HEK293T (cell line): ENCODE measurements at places on chromosomes 5 and 9.

- DNase-seq, result no peak
Measured at GRCh38 chr5:158638396-158638795, 461.3 kb downstream of the EBF1 start.

- no peak for DNase-seq
Measured at GRCh38 chr5:90037646-90038045, 371.9 kb downstream of the CETN3 start.

- no peak for DNase-seq
Measured at GRCh38 chr5:15521381-15522186, 21.6 kb downstream of the FBXL7 start.

DNA sequence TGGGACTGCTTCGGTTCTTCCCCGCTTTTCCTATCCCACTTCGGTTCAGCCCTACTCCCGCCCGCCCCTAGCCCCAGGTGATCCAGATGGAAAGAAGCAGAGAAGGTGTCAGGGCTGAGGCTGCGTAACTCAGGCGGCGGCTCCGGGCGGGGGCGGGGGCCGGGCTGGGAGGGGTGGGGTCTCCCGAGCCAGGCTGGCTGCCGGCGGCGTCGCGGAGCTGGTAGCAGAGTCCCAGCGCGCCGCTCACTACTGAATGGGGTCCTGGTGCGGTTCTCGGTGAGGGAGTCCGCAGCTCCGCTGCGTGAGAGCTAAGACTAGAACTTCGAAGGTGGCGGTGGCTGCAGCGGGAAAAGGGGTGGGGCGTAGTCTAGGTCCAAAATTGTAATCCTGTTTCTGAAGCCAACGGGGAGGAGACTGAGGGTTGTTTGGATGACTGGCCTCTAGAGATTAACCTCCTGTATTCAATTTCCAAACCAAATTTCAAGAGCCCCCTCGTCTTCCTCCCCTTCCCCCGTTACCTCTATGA lies 1.4 kb downstream of the PRR16 start:
- DNase-seq, result peak; percentile 40

DNA sequence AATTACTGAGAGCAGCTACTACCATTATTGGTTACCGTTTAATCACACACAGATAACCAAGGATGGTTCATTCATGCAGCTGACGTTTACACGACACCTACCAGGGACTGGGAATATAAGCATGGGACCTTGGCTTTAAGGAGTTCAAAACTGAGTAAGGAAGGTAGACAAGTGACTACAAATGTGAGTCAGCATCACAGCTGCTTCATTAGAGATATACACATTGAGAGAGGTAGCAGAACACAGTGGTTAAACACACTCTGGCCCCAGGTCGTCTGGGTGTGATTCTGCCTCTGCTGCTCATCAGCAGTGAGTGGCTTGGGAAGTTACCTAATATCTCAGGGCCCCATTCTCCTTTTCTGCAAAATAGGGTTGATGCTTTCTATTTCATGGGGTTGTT lies 268.6 kb downstream of the NR3C1 start:
- DNase-seq, result no peak

DNA sequence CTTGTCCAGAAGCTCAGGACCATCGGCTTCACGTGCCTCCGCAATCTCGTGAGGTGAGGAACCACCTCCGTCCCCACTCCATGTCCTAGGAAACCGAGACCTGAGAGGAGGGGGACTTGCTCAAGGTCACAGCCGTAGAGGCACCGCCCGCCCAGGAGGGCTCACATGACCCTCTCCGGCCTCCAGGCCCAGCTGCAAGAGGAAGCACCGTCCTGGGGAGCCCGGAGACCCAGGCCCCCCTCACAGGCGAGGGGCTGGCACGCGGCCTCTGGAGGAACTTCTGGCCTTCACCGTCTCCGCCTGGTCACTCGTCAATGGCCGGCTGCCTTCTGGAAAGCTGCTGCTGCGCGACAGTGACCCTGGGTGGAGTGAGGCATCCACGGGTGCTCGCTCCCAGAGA lies 24.2 kb downstream of the FAM78A start:
- DNase-seq, result no peak

DNA sequence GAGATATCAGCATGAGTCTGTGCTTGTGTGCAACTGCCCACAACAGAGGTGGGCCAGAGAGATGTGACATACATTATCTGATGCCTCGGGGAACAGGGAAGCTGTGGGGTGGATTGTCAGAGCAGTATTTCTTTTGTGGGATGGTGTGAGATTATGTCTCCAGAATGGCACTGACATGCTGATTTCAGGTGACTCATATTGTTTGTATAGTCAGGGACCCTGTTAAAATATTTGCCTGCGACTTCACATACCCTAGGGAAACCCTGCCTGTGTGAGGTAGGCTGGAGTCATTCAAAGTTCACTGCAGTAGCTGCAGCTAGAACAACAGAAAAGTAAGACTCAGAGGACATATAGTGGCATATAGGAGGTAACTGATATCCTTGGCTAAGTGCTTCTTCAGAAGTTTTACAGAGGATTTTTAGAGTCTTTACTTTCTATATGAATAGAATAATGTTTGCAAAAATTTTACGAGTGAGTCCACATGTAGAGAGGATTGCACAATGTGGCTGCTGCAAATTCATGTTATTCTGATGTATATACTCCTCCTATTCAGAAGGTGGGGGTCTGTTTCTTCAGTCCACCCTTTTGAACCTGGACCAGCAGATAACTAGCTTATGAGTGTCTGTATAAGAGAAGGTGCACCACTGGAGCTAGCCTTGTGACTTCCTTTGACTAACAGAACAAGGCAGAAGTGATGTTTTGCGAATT lies 89.3 kb downstream of the MACIR start:
- no peak for DNase-seq

DNA sequence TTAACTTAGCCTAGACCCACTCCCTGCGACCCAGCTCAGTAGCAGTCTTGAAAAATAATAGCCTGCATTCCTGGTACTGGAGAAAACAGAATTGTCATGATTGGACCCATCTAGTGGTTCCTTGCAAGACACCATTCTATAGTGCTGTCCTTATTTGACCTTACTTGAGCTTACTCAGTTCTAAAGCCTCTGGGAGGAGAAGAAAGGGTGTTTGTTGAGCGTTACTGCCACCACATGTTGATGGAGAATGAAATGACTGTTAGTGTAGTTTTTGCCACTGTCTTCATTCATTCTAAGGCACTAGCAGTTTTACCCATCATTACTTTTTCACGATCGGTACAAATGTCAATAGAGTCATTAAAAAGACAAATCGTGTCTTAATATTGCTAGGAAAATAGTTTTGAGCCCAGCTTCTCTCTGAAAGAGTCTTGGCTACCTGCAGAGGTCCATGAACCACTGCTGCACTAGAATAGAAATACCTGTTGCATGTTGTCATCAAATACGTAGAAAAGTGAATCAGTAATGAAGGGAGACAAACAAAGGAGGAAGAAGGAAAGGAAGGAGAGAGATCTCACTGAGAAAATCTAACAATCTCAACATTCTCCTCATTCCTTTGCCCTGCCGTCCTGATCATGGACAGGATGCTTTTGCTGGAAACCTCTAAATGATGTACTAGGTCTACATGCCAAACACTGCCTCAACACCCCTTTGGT lies 96.0 kb downstream of the LIX1 start:
- no peak for DNase-seq

- no peak for DNase-seq
Measured at GRCh38 chr5:120093178-120093577, 370.9 kb upstream of the PRR16 start.

DNA sequence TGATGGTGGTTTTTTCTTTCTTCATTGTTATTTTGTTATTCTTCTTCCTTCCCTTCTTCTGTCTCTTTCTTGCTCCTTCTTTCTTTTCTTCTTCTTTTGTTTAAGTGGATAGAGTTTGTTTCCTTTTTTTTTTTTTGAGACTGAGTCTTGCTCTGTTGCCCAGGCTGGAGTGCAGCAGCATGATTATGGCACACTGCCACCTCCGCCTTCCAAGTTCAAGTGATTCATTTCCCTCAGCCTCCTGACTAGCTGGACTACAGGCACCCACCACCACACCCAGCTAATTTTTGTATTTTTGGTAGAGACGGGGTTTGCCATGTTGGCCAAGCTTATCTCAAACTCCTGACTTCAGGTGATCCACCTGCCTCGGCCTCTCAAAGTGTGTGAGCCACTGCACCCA lies 40.3 kb downstream of the JAK2 start:
- DNase-seq, result no peak

DNA sequence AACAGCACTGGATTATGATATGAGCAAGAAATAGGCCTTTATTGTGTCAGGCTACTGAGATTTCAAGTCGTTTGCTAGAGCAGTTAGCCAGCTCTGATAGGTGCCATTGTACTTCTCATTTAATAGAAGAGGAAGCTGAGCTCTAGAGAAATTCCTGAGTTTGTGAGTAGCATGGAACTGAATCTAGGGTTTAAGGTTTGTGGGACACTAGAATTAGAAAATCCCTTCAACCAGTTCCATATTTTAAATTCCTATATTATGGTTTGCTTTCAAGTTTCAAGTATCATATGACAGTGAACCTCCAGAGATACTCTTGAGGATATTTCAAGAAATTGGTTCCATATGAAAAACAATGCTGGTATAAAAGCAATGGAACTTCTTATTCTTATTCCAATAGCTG lies 87.6 kb downstream of the ANKRD55 start:
- no peak for DNase-seq

DNA sequence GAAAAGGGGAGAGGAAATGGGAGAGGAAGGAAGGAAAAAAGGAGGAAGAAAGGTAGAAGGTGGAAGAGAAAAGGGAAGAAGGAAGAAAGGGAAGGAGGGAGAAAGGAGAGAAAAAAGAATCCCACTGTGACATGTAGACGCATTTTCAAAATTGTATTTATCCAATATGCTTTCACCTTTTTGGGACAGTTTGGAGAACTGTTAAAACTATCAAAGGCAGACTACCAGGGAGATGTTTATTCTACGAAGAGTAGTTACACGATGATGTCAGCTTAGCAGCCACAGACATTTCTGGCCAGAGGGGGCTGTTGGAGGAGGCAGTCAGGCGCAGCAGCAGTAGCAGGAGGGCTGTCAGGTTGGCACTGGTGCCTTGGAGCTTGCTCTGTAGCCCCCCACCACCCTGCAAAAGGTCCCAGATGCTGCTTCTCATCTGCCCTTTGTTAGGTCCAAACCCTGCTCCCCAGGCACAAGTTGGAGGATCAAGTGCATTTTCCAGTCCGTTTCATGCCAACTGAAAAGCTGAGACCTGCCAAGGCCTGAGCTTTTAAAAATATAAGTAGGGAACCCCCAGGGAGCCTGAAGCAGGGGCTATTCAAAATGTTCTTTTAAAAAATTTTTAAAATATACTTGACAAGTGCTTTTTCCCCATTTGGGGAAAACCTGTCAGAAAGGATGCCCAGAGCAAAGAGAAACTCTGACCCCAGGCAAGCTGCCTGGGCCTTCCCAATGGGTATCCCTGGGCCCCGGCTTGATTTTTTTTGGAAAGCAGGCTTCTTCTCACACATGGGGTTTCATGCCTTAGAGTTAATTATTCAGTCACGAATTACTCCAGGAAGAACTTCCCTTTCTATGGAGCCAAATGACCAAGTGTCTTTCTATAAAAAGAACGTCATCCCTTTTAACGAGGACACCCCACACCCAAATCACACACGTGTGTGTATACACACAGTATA lies 203.3 kb downstream of the SLIT3 start:
- no peak for DNase-seq

- DNase-seq, result no peak
Measured at GRCh38 chr5:6584101-6584645, 48.7 kb downstream of the NSUN2 start.

DNA sequence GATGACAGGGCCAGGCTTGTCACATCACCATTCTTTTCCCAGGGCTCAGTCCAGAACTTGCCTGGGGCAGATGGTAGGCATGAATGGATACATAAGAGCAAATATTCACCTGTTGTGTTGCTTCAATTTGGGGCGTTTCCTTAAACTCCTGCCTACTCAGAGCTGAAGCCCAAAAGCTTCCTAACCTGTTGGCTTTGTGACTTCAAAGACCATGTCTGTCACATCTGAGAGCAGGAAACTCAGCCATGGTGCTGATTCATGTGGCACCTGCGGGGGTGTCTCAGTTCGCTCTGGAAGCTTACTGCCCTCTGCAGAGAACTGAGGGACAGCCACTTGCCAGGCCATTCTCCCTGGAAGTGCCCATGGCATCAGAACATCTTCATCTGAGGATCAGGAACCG lies 246.6 kb downstream of the HSPA4 start:
- DNase-seq, result no peak

GRCh38 chr9:128553728-128554127 lies 1.3 kb downstream of the SPTAN1 start:
- no peak for DNase-seq

DNA sequence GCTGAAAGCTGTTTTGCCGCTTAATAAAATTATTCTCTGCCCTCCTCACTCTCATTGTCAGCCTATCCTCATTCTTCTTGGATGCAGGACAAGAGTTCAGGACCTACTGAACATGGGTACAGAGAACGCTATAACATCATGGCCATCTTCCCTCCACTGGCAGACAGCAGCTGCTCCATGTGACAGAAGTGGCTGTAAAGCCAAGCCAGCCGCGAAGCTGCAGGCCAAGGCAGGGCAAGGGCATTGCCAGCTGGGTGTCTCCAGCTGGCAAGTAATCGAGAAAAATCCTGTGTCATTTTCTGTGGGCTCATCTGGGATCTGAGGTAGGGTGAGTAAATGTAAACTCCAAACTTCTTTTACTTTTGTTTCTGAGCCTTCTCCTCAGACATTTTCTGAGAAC lies 84.8 kb downstream of the SLC25A46 start:
- DNase-seq, result no peak

DNA sequence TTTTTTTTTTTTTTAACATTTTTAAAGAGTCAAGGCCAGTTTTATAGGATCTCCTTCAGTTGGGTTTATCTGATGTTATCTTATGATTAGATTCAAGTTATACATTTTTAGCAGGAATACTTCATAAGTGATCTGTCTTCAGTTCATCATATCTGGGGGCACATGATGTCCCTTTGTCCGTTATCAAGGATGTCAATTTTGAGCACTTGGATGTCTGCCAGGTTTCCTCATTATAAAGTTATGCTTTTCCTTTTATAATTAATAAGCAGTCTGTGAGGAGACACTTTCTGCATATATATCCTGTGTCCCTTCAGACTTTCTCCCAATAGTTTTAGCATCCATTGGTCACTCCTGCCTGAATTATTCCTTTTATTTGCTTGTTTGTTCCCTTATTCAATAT lies 11.8 kb downstream of the HDHD3 start:
- DNase-seq, result no peak

DNA sequence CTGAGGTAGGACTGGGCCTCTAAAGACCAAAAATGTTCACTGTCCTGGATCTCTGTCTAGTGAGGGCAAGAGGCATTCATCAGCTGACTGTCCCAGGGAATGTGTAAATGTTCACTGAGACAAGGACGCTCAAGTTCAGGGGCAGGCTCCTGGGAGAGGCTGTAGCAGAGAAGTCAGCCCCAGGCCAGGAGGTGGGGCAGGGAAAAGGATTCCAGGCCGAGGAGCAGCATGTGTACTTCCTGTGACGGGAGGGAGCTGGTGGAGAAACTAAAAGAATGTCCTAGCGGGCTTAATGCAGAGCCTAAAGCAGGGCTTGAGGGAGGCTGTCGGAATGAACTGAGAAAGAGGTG lies 205.8 kb downstream of the GABBR2 start:
- no peak for DNase-seq

DNA sequence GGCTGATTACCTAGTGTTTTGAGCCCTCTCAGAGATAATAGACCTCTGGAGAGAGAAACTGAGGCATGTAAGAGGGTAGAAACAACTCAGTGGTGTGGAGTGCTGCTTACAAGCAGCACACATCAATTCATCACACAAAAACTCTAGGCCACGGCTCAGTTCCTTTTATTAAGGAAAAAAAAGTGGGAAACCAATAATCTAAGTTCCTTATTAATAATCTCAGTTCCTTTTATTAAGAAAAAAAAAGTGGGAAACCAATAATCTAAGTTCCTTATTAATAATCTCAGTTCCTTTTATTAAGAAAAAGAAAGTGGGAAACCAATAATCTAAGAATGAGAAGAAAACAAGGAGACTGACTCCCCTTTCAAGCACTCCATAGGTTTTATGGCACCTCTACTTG lies 28.0 kb downstream of the TXNDC8 start:
- no peak for DNase-seq
